ENCODE measurements at places on chromosomes 16 and 17.

GRCh38 chr17:80095844-80096475, 5.4 kb upstream of the GAA start:
- DNase-seq, result no peak

DNA sequence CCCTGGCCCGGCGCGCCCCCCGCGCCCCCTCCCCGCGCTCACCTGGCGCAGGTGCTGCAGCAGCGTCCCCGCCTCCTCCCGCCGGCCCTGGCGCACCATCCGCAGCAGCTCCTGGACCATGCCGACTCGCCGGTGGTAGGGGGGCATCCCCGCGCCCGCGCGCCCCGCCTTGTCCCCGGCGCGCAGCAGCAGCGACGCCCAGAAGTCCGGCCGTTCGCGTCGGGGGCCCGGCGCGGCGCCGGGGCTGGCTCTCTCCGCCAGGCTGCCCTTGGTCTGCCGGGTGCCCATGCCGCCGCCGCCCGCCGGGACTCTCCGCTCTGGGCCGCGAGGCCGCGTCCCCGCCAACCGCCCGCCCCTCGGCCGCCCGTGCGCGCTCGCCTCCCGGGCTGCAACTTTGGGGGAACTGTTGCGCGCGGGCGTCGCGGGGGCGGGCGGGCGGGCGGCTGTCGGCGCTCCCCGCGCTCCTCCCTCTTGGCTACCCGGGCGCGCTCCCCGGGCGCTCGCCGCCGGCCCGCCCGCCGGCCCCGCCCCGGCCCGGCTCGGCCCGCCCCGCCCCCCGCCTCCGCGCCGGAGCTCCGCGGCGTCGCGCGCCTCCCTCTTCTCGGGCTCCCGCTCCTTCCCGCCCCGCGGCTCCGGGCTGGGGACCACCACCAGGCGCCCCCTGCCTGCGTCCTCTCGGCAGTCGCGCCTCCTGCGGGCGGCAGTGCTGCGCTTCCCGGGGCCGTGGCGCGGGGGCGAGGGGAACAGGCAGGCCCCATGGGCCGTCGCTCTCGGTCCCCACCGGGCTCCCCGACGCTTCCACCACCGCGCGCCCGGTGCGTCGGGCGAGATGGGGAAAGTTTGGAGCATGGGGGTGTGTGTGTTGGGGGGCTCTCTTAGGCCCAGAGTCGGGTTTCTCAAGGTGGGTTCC, at the start of gene LRRC75A:
Gene LRRC75A, minus strand, starts transcription at position 491 of the 910 bp plus-strand sequence. Its CDS starts 203 bp downstream, at position 288.
- no peak for DNase-seq

GRCh38 chr17:17200311-17200710, 5.8 kb downstream of the PLD6 start:
- DNase-seq, result no peak

DNA sequence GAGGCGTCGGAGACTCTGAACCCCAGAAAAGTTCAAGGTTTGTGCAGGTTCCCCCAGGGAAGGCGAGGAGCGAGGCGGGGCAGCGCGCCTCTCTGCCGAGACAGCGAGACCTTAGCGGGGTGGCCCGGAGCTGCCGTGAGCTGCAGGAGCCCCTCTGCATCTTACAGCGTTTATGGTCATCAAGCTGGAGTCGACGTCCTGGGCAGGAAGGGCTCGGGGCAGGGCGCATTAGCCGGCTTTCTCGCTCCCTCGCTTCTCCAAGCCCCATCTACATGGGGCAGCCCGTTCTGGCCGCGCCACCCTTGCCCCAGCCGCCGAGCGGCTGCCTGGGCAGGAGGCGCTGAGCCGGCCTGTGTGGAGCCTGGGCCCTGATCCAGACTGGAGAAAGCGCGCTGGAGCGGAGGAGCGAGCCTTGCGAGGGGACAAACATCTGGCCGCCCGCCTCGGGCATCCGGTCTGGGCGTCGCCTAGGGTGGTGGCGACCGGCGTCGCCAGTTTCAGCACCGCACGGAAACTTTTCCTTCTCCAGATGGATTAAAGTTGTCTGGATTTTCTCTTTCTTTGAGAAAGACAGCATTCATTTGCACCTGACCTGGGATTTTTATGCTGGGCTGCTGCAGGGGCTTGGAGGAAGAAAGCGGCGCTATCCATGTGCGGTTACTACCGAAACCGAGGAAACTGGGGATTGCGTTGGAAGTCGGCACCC, 750 bp downstream of the TMEM132E start:
- peak; percentile 35 for DNase-seq

DNA sequence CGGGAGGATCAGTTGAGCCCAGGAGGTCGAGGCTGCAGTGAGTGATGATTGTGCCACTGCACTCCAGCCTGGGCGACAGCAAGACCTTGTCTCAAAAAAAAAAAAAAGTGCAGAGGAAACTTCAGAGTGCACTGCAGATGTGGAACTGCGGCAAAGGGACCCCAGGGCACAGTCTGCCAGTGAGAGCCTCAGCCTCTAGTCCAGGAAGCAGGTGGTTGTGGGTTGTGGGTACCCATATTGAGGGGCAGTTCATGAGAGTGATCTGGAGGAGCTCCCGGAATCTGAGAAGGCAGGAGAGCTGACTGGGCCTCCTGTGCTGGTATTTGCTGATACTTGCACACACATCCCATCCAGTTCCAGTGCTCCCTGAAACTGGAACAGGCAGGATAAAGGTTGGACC, 13.1 kb downstream of the FOXN1 start:
- no peak for DNase-seq

GRCh38 chr16:71723537-71724319, 773 bp downstream of the PHLPP2 start:
- DNase-seq, result peak; percentile 84

- no peak for DNase-seq
Measured at GRCh38 chr16:15996432-15997109, 47.2 kb downstream of the ABCC1 start.

DNA sequence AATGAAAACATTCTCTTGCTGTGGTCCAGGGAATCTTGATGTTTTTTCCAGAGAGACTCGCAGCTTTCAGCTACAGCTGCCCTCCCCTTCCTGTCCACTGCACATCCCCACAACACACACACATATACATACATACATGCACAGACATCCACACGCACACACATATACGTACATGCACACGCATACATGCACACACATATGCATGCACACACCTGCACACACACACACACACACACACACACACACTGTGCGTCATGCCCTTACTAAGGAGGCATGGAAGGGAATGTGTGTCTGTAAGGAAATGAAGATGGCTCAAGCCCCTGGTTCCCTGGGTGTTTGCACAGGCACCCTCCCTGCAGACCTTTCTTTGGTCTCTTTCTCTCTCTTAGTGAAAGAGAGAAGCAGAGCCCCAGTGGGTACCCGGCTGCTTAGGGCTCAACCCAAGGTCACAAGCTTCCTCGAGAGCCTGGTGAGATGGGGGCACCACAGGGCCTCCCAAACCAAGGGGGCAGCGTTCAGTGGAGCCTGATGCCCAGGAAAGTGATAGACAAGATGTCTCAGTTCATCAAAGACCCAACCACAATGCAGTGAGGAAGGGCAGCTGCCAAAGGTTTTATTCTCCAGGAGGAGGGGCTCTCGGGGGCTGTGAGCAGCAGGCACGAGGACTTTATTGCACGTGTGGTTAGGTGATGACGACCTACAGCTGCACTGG, 33.3 kb downstream of the TNFRSF13B start:
- no peak for DNase-seq

DNA sequence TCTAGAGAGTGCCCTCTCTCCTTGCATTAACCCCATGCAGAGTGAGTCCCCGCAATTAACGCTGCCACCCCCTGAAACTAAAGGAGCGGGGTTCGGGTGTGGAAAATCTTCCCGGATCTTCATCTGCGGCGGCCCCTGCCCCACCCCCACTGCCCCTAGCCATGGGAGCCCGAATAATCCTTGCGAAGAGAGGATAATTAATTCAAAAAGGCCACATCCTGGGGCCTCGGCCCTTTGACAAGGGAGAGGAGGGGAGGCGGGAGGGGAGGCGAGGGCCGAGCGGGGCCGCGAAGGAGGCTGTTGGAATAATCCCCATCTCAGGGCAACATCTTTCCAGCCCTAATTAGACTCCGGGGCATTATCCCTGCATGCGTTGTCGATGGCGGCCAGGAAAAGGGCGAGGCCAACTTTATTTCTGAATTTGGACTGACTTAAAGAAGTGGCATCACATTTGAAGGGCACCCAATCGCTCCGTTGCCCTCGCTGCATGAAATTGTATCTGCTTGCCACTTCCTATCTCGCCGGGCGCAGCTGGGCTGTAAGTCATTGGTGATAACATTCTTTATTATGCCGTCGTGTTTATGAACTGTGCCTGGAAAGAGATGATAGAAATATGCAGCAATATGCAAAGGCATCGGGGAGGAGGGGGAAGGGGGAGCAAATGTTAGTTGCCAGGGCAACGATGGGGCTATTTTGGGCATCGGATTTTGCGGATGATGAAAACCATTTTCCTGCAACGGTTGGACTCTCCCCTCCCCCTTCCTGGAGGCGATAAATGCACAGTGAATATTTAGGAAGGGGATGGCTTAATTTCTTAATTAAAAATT, 387.1 kb upstream of the TNRC6C start:
- peak; percentile 55 for DNase-seq

GRCh38 chr16:3748307-3748706, 31.0 kb upstream of the TRAP1 start:
- DNase-seq, result no peak

GRCh38 chr17:27496005-27496404, 39.8 kb downstream of the KSR1 start:
- DNase-seq, result no peak

GRCh38 chr16:79587296-79587695, 13.2 kb downstream of the MAF start:
- no peak for DNase-seq

GRCh38 chr17:28407130-28407973, 1.3 kb upstream of the SLC46A1 start:
- DNase-seq, result no peak

DNA sequence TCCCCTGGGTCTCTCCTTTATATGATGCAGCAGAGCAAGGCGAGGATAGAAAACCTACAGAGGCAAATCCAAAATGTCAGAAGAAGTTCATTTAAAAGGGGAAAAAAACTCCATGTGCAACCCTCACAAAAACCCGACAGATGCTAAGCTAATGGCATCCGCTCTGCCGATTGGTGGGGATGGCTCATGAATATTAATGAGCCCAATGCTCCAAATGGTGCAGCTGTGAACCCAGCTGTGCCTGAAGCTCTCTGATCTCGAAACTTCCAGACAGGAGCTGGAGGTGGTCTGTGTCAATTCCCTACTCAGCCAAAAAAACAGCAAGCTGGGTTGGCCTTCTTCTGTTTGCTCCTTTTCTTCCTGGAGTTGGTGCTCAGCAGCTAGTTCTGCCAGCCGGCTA, 15.5 kb downstream of the SNX11 start:
- DNase-seq, result peak; percentile 87

DNA sequence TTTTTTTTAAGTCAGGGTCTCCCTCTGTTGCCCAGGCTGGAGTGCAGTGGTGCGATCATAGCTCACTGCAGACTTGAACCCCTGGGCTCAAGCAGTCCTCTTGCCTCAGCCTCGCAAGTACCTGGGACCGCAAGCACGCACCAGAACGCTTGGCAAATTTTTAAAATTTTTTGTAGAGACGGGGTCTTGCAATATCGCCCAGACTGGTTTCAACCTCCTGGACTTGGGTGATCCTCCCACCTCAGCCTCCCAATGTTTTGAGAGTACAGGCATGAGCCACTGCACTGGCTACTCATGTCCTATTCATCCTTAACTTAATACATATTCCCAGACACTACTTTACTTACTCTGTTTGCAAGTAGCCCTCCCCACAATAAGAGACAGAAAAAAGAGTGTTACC, 16.3 kb upstream of the RBL2 start:
- no peak for DNase-seq

DNA sequence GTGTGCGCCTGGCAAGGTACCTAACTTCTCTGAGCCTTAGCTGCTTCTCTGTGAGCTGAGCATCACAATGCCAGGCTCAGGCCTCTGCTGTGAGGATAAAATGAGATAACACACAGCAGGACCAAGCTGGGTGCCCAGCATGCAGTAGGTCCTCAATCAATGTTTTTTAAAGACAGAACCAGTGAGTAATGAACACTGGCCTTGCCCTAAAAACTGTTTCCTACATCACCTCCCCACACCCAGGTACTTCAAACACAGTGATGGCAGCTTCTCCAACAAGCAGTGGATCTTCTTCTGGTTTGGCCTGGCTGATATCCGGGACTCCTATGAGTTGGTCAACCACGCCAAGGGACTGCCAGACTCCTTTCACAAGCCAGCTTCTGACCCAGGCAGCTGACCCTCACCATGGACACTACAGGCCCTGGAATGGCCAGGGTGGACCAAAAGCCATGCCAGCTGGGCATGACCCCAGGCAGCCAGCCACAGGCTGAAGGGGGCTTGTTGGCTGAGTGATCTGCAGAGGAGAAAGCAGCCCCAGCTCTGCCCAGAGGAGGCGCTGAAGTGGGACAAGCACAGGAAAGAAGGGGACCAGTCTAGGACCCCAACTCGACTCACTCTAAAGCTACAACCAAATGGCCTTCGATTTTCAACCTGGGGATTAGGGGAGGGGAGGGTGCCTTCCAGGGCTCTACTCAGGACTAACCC, 3.9 kb downstream of the NAGS start:
- DNase-seq, result no peak

GRCh38 chr17:57108671-57109392, 23.8 kb downstream of the AKAP1 start:
- DNase-seq, result no peak

- no peak for DNase-seq
Measured at GRCh38 chr17:39169101-39169500, 3.1 kb upstream of the ARL5C start.

DNA sequence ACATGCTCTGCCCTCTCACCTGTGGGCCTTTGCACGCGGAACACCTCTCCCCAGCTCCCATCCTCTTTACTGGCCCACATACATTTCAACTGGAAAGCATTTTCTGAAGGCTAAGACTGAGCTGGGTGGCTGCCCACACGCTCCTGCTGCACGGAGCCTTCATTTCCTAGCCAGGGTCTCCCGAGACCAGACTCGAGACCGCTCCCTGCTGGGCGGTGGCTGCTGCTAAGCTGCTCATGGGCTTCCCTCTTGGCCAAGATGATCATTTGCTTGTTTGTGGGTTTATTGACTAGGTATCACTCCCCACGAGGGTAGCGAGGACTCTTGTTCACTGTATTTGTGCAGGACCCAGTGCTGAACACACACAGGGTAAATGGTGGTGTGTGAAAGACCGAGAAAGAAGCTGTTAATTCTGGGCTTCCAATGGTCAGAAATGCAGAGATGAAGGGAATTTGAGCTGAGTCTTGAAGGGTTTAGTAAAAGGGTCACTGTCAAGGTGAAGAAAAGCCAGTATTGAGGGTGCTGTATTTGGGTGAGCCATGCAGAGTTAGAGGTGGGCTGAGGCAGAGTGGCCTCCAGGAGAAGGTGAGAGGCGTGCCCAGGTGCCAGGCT, 907 bp downstream of the TRAPPC2L start:
- peak; percentile 89 for DNase-seq

DNA sequence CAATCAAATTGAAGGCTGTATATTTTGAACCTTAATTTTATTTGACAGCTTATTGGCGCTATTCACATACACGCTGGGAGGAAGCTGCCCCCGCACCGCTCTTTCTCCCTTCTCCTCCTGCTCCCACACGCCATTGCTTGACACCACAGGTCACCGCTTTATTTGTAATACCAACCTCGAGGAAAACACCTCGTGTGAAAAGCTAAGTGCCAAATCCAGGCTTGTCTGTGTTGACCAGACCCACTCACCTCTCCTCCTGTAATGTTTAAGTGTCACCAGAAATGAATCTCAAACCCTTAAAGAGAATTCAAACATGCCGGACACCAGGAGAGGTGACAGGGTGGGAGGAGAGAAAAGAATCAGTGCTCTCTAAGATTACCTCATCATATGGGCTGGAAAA, 331.4 kb downstream of the GRIN2A start:
- DNase-seq, result no peak
